ENCODE measurements at places on chromosomes 3 and 15.

- DNase-seq: no peak
These were observed 198.5 kb upstream of the RARB start for GRCh38 chr3:25229586-25229985.

DNA sequence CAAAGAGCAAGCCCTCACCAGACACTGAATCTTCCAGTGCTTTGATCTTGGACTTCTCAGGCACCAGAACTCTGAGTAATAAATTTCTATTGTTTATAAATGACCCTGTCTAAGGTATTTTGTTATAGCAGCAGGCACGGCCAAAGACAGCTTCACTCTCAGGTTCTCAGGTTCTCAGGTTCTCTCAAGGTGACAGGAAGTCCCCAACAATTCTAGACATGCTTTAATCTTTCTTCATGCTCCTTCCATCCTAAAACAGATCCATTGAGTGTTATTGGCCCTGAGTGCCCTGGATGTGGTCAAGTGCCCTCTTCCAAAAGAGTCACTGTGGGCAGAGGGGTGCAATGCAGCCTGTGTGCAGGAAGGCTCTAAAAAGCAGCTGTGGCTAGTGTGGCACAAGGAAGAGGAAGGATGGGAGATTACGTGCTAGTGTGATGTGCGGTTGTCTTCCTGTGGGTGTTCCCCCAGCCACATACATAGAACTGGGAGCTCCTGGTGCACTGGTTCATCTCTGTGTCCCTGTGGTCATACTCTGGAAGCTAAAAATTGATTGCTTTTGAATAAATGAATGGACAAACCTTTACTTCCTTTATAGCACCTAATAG is 11.0 kb upstream of the RAB7A start:
- peak; percentile 48 for DNase-seq

- DNase-seq: peak; percentile 34
These were observed 692 bp upstream of the C15orf39 start for GRCh38 chr15:75200765-75201615.

- DNase-seq: no peak
These were observed 76.9 kb downstream of the CRTC3 start for GRCh38 chr15:90606641-90607040.

DNA sequence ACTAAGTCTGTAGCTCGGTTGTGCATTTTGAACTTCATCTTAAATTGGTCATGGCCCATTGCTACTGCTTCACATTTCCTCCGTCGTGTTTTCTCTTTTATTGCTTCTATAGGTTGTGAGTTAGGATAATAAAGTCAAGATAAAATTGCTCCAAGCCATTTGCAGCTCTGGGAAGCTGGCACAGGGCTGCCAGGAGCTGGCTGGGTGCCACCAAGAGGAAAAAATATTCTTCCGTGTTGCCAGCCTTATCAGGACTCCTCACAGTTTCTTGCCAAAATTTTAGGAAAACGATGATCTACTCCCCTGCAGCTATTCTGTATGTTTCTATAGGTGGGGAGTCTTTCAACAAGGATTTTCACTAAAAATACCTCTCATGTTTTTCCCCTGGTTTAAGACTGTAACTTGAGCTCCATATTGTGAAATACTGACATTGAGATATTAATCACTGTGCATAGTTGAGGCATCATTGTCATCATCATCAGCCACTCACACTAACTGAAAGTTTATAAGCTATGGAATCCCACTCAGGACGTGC is 55.4 kb upstream of the PIAS1 start:
- no peak for DNase-seq

DNA sequence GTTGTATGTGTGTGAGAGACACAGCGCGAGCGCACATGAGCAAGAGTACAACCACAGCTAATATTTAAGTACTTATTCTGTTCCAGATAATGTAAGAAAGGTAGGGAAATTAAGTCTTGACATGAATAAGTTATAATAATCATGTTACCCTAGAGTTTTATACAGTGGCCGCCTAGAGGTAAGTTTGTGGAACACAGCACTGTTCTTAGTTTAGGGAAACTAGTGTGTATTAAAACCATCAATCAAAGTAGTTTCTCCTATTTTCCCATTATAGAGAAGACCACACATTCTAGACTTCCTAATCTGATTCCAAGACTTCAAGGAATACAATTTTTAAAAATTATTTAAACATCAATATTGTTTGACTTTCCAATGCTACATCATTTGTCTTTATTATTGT is 9.5 kb downstream of the ALDH1A2 start:
- no peak for DNase-seq

DNA sequence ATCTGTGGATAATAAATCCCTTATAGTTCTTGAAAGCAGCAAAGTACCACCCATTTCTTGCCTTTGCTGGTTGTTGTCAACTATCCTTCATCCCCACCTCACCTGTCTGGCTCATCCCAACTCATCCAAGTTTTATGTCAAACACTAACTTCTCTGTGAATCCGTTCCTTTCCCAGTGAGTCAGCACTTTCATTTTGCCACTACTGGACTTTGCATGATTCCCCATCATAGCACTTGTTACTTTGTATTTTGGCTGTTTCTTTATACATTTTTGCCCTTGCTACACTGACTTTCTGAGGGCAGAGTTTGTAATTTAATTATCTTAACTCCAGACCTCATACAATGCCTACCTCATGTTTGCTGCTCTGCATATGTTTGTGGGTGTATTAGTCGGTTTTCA is 90.8 kb upstream of the RORA start:
- DNase-seq: no peak

- no peak for DNase-seq
These were observed 211.5 kb downstream of the NECTIN3 start for GRCh38 chr3:111283165-111283564.

- no peak for DNase-seq
These were observed 11.0 kb upstream of the GMPPB start for GRCh38 chr3:49734752-49735151.

DNA sequence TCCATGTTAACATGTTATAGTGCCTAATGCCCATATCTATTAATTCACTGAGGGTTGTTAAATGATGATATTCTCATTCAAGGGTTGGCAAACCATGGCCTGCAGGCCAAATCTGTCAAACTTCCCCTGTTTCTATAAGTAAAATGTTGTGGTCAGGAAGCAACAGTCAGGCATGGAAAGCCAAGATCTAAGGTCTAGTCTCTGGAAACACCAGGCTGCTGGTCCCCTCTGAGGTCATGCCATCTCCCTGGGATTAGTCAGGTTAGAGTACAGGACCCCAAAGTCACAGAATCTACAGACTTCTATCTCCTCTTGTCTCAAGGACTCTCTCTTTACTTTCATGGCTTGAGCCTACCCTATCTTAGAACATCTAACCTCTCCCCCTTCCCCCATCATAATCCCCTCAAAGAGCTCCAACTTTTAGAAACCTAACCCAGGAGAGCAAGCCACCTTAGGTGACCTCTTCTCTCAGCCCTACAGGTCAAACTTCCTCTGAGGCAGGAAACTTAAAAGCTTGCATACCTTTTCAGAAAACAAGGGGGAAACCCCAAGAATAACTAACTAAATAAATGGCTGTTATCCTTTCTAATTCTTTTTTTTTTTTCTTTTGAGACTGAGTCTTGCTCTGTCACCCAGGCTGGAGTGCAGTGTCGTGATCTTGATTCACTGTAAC is 15.3 kb upstream of the HERC1 start:
- no peak for DNase-seq

GRCh38 chr3:157174649-157175498 is 14.9 kb upstream of the CCNL1 start:
- DNase-seq: peak; percentile 99

- no peak for DNase-seq
These were observed 32.9 kb upstream of the MTMR10 start for GRCh38 chr15:31024330-31024729.

- DNase-seq: no peak
These were observed 395.8 kb downstream of the NTRK3 start for GRCh38 chr15:87860743-87861142.

GRCh38 chr3:9020426-9020825 is 57.2 kb upstream of the RAD18 start:
- no peak for DNase-seq

DNA sequence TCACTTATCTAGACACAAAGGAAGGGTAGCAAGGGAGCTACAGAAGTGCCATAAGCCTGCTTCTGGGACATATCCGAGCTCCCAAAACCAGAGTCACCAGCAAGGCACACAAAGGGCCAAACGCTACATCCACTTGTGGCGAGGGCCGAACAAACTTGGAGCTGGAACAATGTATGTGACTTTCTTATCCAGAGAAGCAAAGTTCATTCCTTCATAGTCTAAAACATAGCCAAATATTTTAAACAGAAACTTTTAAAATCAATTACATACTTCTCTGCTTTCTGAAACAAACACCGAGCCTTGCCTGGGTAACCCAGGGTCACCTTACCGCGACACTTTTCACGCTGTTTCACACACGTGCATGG is 15.9 kb downstream of the ZXDC start:
- no peak for DNase-seq

- DNase-seq: no peak
These were observed 18.3 kb upstream of the VGLL3 start for GRCh38 chr3:87009271-87009670.

DNA sequence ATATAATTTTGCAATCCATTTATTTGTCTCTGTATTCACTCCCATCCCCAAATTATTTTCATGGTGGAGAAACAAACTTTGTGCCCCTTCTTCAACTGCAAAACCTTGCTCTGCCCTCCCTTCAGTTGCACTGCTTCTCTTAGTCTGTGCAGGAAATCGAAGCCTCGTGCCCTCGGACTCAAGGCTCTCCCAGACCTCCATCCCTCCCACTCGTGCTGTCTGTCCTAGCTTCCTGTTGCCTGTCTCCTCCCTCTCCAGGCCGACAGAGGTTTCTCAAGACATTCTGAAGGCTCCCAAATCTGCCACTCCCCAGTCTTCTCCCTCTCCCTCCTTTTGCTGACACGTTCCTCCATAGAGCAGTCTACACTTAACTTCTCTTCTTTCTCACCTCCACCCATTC is 177.6 kb downstream of the PDZRN3 start:
- no peak for DNase-seq

GRCh38 chr3:73437828-73438227 is 186.9 kb downstream of the PDZRN3 start:
- no peak for DNase-seq

All from CD4-positive, alpha-beta T cell treated with Interleukin-4 for 1 hour (primary cell).